ENCODE measurements at places on chromosomes 2 and 18. TPM values are rescaled to one million over a fixed set of nuclear protein-coding genes. Genes with fewer than 3 reads are reported as not detected.

The MOGAT1 gene
- not detected for total RNA-seq

DNA sequence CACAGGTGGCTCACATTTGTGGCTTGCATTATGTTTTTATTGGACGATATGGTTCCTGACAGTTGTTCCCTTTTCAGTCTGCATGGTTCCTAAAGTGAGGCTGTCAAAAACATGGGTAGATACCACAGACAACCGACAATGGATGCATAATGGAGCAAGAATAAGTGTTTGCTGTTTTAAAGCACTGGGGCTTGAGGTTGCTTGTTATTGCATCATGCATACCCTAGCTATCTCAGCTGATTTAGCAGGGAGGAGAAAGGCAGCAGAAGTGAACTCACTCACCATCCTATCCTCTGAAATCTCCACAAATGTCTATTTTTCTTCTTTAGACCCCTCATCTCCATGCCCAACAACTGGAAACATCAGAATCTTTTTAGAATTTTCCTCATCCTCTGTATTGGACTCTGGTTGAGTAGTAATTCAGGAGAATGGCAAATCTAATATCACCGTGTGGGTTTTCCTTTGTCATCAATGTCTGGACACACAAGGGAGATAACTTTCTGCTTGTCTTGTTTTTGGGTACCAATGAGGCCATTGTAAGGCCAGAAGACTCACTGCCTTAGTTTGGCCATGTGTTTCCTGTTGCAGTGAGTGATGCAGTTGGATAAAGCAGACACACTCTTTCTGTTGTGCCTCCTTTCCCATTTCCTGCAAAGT lies 46.7 kb downstream of the FBXO48 start:
- peaks cover 4% of the 10 kb centered on the region for H3K27me3 ChIP-seq
- no peak overlapping the region for H3K27ac ChIP-seq
- peaks cover 33% of the 10 kb centered on the region for H3K4me1 ChIP-seq
- peaks cover 3% of the 10 kb centered on the region for H3K36me3 ChIP-seq
- H3K4me3 ChIP-seq, result no peak overlapping the region
- no peak for DNase-seq

The MYO1B gene
- total RNA-seq, result 15.2 TPM

DNA sequence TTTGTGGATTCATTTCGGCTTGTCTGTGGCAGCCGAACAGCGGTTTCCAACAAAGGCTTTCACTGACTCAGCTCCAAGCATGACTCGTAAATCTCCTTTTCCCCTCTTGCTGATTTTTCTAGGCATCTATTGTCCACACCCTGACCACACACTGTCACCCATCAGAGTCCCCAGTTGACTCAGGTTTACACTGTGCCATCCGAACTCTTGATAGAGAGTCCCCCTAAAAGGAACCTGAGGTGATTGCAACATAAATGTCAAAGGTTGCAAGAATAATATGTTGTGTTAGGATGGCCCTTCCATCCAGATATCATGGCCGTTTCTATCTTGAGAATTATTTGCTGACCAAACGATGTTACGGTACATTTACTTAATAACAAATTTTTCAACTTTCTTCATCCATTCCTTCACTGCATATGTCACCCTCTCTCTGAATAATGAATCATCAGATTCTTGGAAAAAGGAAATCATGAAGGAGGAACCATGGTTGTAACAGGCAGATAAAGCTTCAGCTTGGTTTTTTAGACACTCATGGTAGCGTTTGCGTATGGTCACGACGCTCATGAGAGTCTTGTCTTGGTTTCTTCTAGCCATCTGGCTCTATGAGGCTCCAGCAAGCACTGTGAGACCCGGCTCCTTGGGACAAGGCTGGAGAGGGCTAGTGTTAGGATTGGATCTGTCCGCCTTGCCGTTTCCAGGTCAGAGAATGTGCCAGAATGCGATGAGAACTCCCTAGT lies 72.1 kb downstream of the NPAS2 start:
- no peaks in the 10 kb centered on the region for H3K36me3 ChIP-seq
- H3K4me3 ChIP-seq, result no peak overlapping the region
- no peak overlapping the region for H3K27ac ChIP-seq
- H3K27me3 ChIP-seq, result no peaks in the 10 kb centered on the region
- no peaks in the 10 kb centered on the region for H3K4me1 ChIP-seq

DNA sequence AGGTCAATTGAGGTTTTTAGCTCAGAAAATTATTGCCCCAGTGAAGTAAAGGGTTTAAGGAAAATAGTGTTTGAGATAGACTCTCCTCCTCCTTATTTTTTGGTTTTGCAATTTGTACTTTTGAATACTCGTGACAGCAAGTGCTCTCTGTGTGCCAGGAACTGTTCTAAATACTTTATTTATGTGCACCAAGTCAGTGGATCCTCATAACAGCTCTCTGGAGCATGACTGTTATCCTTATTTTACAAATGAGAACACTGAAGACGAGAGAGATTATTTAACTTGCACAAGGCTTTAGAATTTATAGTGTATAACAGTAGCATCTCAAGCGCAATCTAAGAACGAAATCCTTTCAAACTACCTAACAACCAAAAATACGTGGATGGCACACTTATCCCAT lies 24.7 kb downstream of the BABAM2 start:
- H3K36me3 ChIP-seq, result peaks cover 19% of the 10 kb centered on the region
- DNase-seq, result no peak
- H3K4me1 ChIP-seq, result peaks cover 3% of the 10 kb centered on the region

GRCh38 chr2:101111917-101112771 lies 39.0 kb downstream of the TBC1D8 start:
- H3K27ac ChIP-seq, result no peak overlapping the region
- no peak for DNase-seq
- no peaks in the 10 kb centered on the region for H3K36me3 ChIP-seq
- peaks cover 2% of the 10 kb centered on the region for H3K27me3 ChIP-seq
- H3K4me1 ChIP-seq, result no peaks in the 10 kb centered on the region
- no peak overlapping the region for H3K4me3 ChIP-seq

The MTCL1 gene
- total RNA-seq, result 0.20 TPM

All from activated T-helper 1 cell treated with anti-CD3 and anti-CD28 coated beads, Interleukin-12 subunit alpha, Interleukin-12 subunit beta, Interleukin-2, Interleukin-4 antibody, amounts not matched to agents 30 ng/mL and 10 ng/mL and 1 ng/mL, durations not matched to agents 14 hours and 24 hours and 36 hours (primary cell).